Naive thymus-derived CD8-positive, alpha-beta T cell (primary cell): ENCODE measurements at places on chromosomes 12 and 14. TPM values are rescaled to one million over a fixed set of nuclear protein-coding genes. Genes with fewer than 3 reads are reported as not detected.

DNA sequence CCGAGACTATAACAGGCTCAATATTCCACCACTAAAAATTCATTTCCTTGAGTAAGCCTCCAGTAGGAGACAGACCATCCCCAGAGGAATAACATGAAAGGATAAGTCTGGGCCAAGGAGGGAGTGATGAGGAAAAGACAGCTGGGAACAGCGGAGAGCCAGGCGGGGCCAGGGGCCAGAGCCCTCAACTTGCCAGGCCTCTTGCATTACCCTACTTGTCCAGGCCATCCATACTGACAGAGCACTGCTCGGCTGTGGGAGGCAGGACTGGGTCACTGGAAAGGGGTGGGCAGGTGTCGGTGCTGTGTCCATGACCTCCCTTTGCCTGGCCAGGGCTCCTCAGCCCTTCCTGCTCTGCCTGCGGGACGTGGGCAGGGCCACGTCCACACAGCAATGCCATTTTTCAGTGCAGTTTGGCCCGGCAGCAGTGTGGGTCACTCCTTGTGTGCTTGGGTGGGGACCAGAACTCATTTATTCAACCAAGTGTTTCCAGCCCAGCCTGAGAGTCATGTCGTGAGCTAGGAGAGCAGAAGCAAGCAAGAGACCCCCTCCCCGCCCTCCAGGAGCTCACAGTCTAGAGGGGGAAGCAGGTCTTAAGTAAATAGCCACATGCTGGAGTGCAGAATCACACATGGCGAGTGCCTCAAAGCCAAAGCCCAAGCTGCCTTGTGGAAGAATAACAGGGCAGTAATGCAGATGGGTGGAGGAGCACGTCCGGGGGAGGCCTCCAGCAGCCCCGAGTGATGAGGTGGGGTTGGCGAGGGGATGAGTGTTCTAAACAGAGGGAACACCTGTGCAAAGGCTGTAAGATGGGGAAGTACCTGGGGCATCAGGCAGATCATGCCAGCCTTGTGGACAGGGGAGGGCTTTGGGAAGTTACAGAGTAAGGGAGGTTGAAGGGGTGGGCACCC is 8.9 kb upstream of the FAIM2 start:
- H3K4me3 ChIP-seq, result no peak overlapping the region
- no peaks in the 10 kb centered on the region for H3K4me1 ChIP-seq
- no peaks in the 10 kb centered on the region for H3K36me3 ChIP-seq
- no peak for DNase-seq
- H3K27me3 ChIP-seq, result peaks cover 9% of the 10 kb centered on the region

DNA sequence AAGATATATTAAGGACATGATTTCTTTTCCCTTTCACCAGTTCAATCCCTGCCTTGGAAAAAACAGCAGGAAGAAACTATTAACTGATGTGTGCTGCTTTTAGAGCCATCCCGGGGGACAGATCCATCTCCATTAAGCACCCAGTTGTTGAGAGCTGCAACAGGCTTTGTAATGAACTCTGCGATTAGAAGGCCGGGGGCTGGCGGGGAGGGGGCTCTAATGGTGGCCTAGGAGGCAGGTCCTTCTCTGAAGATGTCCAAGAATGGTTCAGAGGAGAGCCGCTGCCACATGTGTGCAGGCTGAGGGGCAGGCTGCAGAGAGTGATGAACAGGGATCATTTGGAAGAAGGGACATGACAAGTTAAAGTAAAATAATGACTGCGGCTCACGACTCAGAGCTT is 67.8 kb downstream of the GALNT8 start:
- H3K4me1 ChIP-seq, result no peaks in the 10 kb centered on the region
- H3K36me3 ChIP-seq, result peaks cover 2% of the 10 kb centered on the region
- no peak overlapping the region for H3K4me3 ChIP-seq

DNA sequence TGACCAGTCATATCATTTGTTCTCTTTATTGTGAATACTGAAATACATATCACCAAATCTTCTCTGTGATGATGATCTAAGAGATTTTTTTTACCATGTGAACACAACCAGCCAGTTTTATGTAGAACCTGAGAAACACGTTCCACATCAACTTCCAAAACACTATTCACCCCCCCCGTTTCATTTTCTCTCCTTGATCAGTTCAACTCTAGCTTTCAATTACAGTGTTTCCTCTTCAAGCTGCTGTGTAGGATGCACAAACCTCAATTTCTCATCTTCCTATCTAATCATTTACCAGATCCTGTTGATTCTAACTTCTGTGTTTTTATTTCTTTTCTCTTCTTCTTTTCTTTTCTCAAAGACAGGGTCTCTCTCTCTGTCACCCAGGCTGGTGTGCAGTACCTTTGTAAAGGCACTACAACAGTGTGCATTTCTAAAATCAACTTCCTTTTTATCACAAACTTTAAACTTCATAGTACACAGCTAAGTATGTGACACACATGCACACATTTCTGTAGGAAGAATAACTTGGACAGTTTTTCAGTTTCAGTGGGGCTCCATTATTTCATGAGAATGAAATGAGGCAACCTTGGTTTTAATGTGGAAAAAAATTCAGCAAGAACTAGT is 149.9 kb upstream of the FBXO33 start:
- DNase-seq, result no peak
- H3K27ac ChIP-seq, result no peak overlapping the region
- H3K36me3 ChIP-seq, result peaks cover 12% of the 10 kb centered on the region
- no peaks in the 10 kb centered on the region for H3K4me1 ChIP-seq

- H3K36me3 ChIP-seq, result no peaks in the 10 kb centered on the region
- DNase-seq, result no peak
- H3K4me3 ChIP-seq, result no peak overlapping the region
- H3K27me3 ChIP-seq, result peaks cover 54% of the 10 kb centered on the region
- no peak overlapping the region for H3K27ac ChIP-seq
Observed at GRCh38 chr14:100905166-100905565, 1.6 kb upstream of the RTL1 start.

- H3K4me1 ChIP-seq, result no peaks in the 10 kb centered on the region
- no peak overlapping the region for H3K4me3 ChIP-seq
- DNase-seq, result no peak
- H3K36me3 ChIP-seq, result no peaks in the 10 kb centered on the region
- peaks cover 57% of the 10 kb centered on the region for H3K27me3 ChIP-seq
Observed at GRCh38 chr12:98894412-98895085, 249.5 kb downstream of the APAF1 start.

- peaks cover 20% of the 10 kb centered on the region for H3K27me3 ChIP-seq
- no peak overlapping the region for H3K4me3 ChIP-seq
- no peaks in the 10 kb centered on the region for H3K36me3 ChIP-seq
- DNase-seq, result no peak
- H3K4me1 ChIP-seq, result no peaks in the 10 kb centered on the region
Observed at GRCh38 chr12:111275308-111275707, 93.6 kb downstream of the PHETA1 start.

GRCh38 chr12:68332728-68333630 is 817 bp upstream of the MDM1 start:
- peaks cover 2% of the 10 kb centered on the region for H3K36me3 ChIP-seq
- H3K4me1 ChIP-seq, result peaks cover 52% of the 10 kb centered on the region
- H3K27me3 ChIP-seq, result no peaks in the 10 kb centered on the region
- peak overlapping the region; percentile 94 for H3K27ac ChIP-seq
- DNase-seq, result no peak

DNA sequence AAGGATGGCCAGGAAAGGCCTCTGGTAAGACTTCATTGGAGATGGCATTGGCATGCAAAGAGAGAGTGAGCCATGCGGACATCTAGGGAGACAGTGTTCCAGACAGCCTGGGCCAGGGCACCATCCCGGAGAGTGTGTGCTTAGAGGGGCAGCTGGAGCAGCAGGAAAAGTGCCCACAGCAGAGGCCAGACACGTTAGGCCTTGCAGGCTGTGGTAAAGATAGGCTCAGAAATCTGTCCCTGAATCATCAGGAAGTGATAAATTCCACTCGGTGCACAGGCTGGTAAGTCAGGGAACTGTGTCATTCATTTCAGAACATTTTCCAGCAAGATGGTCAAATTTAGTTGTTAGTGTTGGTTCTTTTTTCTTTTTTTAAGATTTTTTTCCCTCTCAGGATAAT is 8.8 kb downstream of the GALNT16 start:
- no peaks in the 10 kb centered on the region for H3K36me3 ChIP-seq
- no peaks in the 10 kb centered on the region for H3K4me1 ChIP-seq
- no peak overlapping the region for H3K27ac ChIP-seq
- H3K27me3 ChIP-seq, result peaks cover 24% of the 10 kb centered on the region
- no peak for DNase-seq

DNA sequence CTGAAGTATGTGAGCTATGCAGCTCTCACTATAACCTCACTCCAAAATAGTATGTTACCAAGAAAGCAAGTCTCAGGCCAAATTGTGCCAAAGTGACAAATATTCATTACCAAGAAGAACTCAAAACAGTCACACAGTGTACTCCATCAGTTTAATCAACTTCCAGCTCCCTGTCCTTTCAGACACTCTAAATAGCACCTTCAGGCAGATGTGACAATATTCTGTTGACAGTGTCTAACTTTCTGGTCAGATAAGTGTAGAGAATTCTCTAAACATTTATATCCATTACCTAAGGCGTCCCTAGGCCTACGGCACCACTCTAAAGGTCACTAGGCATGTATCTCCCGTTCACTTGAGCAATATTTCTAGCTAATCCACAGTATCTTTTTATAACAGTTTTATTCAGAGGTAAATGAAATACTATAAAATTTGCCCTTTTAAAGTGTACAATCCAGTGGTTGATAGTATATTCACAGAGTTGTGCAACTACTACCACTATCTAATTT is 21.7 kb downstream of the CPNE8 start:
- DNase-seq, result no peak
- no peaks in the 10 kb centered on the region for H3K36me3 ChIP-seq
- no peak overlapping the region for H3K27ac ChIP-seq
- no peak overlapping the region for H3K4me3 ChIP-seq
- H3K4me1 ChIP-seq, result no peaks in the 10 kb centered on the region

DNA sequence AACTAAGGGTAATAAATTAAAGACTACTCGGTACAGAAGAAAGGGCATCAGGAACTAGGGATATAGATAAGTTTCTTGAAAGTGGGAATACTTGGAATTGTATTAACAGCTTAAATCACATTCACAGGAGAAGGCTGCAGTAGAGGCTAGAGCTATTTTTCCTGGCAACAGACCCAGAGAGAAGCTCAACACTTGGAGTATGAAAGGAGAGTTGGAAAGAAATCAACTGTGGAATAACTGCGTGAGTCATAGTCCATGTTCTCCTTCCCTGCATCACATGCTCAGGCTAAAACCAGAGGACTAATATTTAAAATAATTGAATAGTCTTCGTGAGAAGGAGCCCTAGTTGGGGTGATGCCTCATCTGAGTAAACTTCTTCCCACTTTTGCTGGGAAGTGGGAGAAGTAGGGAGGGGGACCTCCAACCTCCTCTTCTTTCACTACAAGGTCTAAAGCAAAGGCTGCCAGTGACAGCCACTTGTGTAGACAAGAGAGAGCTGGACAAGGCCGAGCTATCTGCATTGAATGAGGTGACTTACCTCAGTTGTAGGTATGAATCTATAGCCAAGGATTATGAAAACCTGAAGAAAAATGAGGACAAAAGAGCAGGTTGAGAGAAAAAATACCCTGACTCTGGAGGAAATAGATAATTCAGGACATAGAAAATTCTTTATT is 32.7 kb downstream of the DYRK2 start:
- H3K4me1 ChIP-seq, result peaks cover 24% of the 10 kb centered on the region
- no peak for DNase-seq
- H3K27me3 ChIP-seq, result no peaks in the 10 kb centered on the region
- no peak overlapping the region for H3K4me3 ChIP-seq

DNA sequence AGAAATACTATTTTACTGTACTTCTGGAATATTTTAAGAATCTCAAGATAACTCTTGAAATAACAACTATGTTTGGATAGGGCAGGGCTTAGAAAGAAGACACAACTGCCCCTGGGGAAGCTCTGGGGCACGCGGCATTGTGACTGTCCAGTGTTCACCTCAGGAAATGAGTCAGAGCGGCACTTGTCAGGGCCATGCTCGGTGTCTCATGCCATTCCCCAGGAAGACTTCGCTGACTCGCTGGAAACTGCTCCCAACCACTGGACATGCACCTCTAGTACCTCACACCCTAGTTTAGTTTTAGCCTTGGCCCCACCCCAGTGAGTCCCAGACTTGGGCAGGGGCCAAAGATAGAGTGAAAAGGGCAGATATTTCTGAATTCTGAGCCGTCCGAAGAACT is 192.0 kb downstream of the TTC7B start:
- H3K36me3 ChIP-seq, result no peaks in the 10 kb centered on the region
- H3K4me3 ChIP-seq, result no peak overlapping the region
- H3K27ac ChIP-seq, result no peak overlapping the region
- H3K27me3 ChIP-seq, result no peaks in the 10 kb centered on the region

DNA sequence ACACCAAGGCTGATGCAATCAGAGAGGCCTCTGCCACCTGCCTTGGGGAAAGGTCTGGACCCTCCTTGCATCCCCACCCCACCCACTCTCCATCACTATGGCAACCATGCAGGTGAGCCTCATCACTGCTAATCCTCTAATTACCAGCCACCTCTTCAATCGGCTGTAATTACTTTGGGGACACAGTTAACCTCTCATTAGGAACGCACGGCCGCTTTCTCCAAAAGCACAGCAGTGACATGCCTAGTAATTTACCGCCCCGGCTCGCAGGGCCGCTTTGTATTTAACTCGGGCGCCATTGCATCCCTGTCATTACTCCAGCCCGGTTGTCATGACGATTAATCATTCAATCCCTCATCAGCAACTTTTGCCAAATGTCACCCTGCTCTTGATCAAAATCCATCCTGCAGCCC is 36.3 kb upstream of the FAM222A start:
- peaks cover 12% of the 10 kb centered on the region for H3K27me3 ChIP-seq
- H3K36me3 ChIP-seq, result no peaks in the 10 kb centered on the region
- H3K4me3 ChIP-seq, result no peak overlapping the region
- no peak overlapping the region for H3K27ac ChIP-seq
- no peaks in the 10 kb centered on the region for H3K4me1 ChIP-seq
- DNase-seq, result no peak

DNA sequence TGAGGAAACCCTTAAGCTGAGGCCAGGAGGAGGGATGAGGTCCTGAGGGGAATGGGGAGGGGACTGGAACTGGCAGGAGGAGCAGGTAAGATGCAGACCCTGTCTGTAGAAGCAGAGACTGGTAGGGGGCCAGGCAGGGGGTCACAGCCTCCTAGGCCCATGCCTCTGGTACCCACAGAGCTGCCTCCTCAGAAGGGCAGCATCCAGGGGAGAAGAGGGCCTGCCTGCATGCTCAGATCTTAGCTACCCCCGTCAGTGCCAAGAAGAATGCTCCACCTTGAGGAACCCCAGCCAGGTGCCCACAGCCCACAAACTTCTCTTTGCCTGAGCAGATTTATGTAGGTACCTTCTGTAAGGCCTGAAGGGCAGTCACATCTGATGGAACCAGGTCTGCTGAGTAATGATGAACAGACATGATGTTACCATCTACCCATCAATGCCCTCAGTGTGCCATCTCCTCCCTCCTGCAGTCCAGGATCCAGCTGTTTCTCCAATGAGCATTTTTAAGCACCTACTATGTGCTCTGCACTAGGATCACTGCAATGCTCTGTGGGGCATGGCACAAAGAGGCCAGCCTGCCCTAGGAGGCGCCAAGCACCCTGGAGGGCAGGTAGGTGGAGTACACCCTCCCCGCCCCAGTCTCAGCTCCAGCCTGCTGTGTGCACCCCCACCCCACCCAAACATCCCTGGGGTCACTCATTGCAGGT is 24.8 kb upstream of the ZFP36L1 start:
- H3K27ac ChIP-seq, result peak overlapping the region; percentile 76
- no peaks in the 10 kb centered on the region for H3K27me3 ChIP-seq
- peaks cover 65% of the 10 kb centered on the region for H3K4me1 ChIP-seq
- H3K4me3 ChIP-seq, result no peak overlapping the region
- no peak for DNase-seq

The RAPGEF3 gene
- total RNA-seq, result 0.65 TPM

The GXYLT1 gene
- 9.9 TPM for total RNA-seq

The GNG2 gene
- 66.7 TPM for total RNA-seq

The A2M gene
- 1.5 TPM for total RNA-seq

The PRH2 gene
- total RNA-seq, result not detected

The KRT75 gene
- not detected for total RNA-seq
